ENCODE measurements at places on chromosomes 5 and 9.

- no peak for DNase-seq
These were observed 265.3 kb upstream of the CTNND2 start for GRCh38 chr5:12169536-12169935.

DNA sequence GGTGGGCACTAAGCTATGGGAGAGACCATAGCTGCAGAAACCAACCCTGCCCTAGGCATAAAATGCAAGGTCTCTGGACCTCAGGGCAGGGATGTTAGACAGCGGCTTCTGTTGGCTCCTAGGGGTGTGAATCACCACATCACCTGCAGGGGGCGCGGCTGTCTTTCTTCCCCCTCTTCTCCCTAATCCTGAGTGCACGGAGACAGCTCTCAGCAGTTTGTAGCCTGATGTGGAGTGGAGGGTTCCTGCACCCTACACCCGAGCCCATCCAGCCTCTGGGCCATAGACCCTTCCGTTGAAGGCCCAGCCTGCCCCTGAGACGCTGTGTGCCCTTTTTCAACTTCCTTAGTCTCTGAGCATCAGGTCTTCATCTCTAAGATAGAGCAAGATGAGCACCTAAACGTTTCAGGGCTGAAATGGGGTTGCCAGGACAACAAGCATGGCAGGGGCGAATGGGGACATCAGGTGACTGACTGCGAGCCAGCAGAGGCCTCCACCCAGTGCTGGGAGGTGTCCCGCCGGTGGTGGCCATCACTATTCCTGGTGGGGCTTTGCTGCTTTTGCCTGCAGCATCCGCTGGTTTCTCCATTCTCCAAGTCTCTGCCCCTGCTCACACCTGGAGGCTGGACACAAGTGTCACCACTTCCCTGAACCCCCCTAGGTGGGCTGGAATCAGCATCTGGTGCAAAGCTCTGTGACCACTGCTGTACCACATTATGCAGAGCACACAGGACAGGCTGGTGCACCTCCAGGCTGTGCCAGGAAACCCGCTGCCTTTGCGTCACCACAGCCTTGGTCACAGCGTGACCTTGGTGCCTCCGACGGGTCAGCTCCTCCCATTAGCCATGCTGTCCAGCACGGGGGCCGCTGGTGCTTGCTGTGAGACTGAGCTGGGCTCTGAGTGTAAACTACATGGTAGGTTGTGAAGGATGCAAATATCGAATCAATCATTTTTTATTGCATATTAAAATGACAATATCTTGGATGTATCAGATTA lies 2.5 kb upstream of the SEC16A start:
- DNase-seq: peak; percentile 84

- peak; percentile 52 for DNase-seq
These were observed 577 bp downstream of the AP3S1 start for GRCh38 chr5:115842089-115842935.

DNA sequence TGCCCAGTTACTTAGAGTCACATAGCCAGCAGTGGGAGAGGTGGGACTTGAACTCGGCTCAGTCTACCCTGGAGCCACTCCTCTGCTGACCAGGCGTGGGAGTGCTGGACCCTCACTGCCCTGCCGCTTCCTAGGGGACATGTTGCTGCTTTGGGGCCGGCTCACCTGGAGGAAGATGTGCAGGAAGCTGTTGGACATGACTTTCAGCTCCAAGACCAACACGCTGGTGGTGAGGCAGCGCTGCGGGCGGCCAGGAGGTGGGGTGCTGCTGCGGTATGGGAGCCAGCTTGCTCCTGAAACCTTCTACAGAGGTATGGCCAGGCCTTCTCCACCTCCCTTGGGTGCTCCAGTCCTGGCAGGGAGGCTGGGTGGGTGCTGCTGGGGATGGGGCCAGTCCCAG lies 3.4 kb upstream of the CACFD1 start:
- no peak for DNase-seq

- DNase-seq: no peak
These were observed 488.8 kb downstream of the HTR1A start for GRCh38 chr5:63473335-63473967.

- DNase-seq: no peak
These were observed 127.6 kb upstream of the CYLC2 start for GRCh38 chr9:102867488-102867887.

DNA sequence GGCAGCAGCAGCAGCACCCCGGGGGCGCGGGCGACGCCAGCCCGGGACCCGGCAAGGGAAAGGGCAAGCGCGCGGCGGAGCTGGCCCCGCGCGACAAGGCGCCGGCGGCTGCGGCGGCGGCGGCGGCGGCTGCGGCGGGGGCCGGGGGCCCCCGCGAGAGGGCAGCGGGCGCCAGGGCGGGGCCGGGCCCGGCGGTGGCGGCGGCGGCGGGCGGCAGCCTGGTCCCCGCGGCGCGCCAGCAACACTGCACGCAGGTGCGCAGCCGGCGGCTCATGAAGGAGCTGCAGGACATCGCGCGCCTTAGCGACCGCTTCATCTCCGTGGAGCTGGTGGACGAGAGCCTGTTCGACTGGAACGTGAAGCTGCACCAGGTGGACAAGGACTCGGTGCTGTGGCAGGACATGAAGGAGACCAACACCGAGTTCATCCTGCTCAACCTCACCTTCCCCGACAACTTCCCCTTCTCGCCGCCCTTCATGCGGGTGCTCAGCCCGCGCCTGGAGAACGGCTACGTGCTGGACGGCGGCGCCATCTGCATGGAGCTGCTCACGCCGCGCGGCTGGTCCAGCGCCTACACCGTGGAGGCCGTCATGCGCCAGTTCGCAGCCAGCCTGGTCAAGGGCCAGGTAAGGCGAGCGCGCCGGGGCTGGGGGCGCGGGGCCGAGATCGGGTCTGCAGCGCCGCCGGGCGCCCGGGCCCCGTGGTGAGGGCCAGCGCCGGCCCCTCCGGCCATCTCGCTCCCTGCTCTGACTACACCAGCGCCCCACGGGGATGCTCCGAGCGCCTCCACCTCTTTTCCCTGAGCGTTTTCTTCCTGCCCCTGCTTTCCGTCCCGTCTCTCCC lies at the start of gene UBE2QL1:
Gene UBE2QL1 (plus strand): TSS at position 238 of the 843 bp plus-strand sequence. CDS start 35 bp downstream, at position 273.
- no peak for DNase-seq

DNA sequence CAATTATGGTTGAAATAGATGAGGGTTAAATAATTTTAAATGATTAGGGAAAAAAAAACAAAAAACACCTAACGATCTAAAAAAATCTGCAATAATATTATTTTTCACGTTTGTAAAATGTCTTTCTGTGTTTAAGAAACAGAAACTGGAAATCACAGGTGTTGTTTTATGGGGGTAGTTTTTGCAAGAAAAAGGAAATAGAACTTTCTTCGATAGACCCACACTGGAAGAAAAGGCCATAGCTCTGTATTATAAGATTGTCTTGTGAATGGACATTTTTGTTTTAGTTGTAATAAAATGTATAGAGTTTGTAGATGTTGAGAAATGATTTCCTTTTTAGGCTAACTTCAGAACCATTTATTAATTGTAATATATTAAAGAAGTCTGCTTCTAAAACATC lies 5.5 kb downstream of the CSNK1G3 start:
- no peak for DNase-seq

GRCh38 chr5:159337016-159337955 lies 7.0 kb upstream of the IL12B start:
- peak; percentile 82 for DNase-seq

DNA sequence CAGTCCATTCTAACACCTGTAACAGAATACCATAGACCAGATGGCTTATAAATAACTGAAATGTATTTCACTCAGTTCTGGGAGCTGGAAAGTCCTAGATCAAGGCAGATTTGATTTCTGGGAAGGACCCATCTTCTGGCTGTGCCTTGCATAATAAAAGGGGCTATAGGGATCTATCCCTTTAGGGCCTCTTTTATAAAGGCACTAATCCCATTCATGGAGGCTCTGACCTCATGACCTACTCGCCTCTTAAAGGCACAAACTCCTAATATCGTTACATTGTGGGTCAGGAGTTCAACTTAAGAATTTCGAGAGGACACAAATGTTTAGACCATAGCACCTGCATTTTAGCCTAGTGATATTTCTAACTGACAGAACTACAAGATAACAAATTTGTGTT lies 619.0 kb downstream of the CDH18 start:
- no peak for DNase-seq

- DNase-seq: no peak
These were observed 17.4 kb upstream of the ENTREP1 start for GRCh38 chr9:69307446-69308205.

DNA sequence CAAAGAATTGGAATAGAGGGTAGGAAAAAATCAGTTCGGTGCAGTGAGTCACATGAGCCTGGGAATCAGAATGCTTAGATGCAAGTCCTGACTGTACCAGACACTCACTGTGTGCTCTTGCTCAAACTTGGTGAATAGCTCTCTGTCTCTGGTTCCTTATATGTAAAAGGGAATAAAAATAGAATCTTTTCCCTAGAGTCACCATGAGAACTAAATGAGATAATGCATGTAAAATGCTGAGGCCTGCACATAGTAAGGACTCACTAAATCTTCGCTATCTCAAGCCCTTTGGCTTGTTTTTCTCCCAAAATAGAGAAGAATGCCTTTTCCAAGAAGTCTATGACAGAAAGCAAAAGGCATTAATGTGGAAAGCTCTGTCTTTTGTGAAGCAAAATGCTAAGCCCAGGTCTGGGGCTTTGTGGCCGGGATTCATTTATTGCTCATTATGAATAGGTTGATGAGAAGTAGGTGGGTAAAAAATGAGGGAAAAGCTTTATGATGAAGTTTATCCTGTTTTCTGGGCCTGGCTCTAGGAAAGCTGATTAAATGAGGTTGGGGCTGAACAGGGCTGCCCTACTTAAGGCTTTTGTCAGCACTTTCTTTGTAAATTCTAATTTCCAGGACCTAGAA lies 483.3 kb downstream of the DMAC1 start:
- DNase-seq: no peak

- no peak for DNase-seq
These were observed 808.1 kb downstream of the EFNA5 start for GRCh38 chr5:106862450-106863193.

GRCh38 chr9:91176426-91176825 lies 185.3 kb downstream of the AUH start:
- DNase-seq: no peak

DNA sequence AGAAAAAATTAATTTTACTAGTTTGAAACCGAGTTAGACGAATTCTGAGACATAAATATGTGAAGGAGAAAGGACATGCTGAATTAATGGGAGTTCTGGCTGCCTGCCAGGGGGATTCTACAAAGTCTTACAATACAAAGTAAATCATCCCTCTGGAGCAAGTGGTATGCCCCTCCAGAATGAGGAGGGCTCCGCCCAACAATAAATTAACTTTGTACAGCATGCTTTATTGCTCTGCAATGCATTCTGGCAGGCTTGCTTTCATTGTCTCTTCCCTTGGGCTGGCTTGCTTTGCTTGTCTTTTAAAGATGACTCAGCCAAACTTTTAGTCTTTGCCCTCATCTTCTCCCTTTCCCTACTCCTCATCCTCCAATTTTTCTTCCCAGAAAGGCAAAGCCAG lies 11.7 kb upstream of the PCDHB1 start:
- no peak for DNase-seq

GRCh38 chr5:74916831-74917710 lies 50.9 kb upstream of the FAM169A start:
- no peak for DNase-seq

DNA sequence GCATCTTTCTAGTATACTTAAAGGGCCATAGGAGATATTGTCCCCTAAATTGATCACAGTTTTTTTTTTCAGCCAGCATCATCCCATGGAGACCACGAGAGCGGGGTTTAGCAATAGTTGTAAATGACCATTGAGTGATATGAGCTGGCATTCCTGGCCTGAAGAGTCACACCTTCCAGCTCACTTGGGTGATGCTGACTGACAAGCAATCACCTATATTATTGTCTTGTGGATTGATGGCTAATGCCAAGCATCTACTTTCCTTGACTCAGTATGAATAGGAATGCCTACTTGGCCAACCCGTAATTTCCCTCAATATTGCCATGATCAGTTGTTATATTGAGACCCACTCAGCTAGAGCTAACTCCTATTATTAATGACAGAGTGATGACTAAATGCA lies 70.5 kb downstream of the ADAMTSL1 start:
- no peak for DNase-seq

DNA sequence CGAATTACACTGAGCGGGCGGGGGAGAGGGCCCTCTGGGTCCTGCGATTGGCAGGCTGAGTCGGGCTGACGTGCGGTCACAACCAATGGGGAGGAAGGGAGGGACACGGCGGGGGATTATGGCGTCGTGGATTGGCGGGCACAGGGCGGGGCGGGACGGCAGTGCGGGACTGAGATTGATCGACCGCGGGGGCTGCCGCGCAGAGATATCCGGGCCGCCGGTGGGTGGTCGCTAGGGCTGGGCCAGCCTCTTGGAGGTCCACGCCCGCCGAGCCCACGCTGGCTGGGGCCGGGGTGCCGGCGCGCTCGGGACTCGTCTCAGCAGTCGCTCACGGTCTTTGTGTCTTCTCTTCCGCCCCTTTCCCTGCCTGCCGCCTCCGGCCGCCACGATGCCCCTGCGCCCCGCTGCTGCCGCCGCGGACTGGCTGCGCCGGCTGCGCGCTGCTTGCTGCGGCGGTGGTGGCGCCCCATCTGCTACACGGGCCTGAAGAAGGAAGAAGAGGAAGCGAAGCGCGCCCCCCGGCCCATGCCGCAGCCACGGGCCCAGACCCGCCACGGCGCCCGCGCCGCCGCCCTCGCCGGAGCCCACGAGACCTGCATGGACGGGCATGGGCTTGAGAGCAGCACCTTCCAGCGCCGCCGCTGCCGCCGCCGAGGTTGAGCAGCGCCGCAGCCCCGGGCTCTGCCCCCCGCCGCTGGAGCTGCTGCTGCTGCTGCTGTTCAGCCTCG lies at the start of gene RGMB:
Gene RGMB (plus strand): TSS at position 200 of the 728 bp plus-strand sequence. CDS start 408 bp downstream, at position 608.
- peak; percentile 46 for DNase-seq

GRCh38 chr5:149466457-149466972 lies 84.7 kb downstream of the CSNK1A1 start:
- peak; percentile 16 for DNase-seq

DNA sequence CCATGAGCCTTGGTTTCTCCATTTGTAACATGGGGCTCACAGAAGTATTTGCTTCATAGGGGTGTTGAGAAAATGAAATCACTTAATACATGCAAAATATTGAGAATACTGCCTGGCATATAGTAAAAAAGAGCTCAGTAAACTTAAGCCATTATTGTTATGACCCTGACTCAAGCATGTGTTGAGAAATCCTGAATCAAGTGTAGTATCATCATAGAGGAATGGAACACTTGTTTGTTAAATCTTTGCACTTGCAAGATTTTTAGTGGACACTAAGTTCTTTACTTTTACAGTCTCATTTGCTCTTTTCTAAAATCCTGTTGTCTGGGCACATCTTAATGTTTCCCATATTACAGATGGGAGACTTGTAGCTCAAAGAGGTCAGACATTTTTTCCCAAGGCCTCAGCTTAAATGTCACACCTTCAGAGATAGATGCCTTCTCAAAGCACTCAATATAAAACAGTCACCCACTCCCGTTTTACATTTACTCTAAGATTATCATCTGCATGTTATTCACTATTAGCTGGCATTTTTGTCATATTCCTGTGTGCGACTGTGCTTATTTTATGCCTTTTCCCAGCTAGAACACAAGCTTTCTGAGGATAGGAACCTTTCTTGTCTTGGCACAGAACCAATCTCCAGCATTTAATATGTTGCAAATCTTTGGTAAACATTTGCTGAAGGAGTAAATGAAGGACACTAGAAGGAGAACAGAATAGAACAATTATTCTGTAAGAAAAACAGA lies 250.0 kb upstream of the TNC start:
- DNase-seq: no peak

GRCh38 chr5:62886603-62887315 lies 308.1 kb downstream of the LRRC70 start:
- no peak for DNase-seq

- DNase-seq: no peak
These were observed 81.7 kb upstream of the SPTLC1 start for GRCh38 chr9:92196909-92197308.

GRCh38 chr9:101751895-101752294 lies 13.4 kb upstream of the GRIN3A start:
- DNase-seq: no peak

GRCh38 chr5:96326902-96327301 lies 106.1 kb downstream of the PCSK1 start:
- no peak for DNase-seq

All from hematopoietic multipotent progenitor cell treated with erythropoietin and hydrocortisone succinate and interleukin-3 and kit ligand, for 8 days (in vitro differentiated cells).